Endothelial cell of umbilical vein (primary cell): ENCODE measurements at places on chromosomes 5 and 9.

GRCh38 chr5:134466241-134467069, 54.8 kb upstream of the CDKN2AIPNL start:
- peak; percentile 74 for DNase-seq

DNA sequence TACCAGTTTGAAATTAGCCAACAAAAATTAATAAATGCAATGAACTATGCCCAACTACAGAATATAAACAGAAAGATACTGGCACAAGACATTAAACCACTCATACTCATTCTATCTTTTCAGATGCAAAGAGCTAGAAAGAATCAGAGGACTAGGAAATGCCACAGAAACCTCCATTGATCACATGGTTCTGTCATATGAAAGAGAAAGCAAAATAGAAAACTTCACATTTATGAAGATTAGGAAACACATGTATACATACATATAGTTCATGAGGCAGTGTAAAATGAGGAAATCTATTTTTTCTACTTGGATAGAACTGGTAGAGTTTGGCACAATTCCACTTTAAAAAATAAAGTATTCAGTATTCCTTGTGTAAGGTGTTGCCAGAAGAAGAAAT, 275.1 kb upstream of the PTGER4 start:
- no peak for DNase-seq

DNA sequence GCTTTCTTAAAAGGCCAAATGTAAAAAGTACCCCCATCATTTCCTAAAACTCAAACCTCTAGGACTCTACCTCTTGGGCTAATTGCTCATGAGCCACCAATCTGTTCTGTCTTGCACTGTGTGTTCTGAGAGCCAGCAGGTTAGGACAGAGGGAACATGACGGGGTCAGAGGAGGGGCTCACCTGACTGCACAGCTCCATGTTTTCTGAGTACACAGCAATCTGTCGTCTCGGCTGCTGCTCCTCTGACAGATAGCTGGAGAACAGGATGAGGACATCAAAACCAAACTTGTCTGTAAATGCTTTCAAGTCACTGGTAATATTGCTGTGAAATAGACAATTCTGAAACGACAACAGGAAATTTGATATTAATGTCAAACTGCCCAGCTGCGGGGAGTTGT, 50.9 kb upstream of the PCA3 start:
- DNase-seq = no peak

DNA sequence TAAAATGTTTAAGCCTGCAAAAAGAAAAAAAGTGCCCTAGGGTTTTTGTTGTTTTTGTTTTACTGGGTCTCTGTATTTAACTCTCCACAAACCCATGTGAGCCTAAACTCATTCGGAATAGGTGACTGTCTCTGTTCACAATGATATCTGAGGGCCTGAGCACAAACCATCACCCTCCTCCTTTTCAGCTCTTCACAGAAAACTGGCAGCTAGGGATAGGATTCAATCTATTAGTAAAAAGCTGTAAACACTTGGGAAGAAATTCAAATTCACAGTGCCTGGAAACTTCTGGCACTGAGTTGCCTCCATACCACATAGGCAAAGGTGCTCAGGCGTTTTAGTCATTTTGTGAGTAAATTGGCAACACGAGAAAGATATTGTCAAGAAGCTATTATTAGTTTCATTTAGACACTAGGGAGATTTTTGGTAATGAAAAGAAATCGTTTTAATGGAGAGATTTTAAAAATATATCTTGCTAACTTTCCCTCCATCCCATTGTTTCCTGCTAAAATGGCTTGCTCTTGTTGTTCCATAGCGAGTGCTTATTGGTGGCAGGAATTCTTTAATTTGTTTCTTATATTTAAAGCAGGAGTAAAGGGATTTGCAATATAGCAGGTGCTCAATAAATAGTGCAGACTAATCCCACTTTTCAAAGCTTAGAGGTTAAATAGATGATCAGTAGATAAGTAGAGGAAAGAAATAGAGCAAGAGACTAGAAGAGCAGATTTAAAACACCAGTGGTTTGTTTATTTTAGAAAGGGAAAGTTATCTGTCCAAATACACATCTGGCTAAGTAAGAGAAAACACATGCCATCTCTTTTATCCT, 9.7 kb downstream of the FOXD1 start:
- DNase-seq = no peak

DNA sequence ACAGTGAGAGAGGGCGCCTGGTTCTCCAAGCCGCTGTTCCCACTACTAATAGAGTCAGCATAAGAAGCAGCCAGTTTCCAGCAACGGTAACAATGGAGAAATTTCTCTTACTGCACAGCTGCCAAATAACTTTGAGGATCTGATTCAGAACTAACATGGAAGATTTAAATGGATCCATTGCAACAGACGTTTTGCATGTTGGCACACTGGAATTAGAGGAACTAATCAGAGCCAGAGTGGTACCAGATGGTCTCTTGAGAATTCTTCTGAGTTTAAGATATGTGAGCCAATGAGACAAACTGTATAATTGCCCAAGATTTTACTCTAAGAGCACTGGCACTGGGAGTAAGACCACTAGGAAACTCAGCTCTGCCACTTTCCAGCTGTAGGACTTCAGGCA, 186.5 kb downstream of the EFNA5 start:
- DNase-seq = no peak

GRCh38 chr9:89405826-89406225, 87.5 kb downstream of the SECISBP2 start:
- peak; percentile 30 for DNase-seq
